ENCODE measurements at places on chromosomes 7 and 10. TPM values are rescaled to one million over a fixed set of nuclear protein-coding genes. Genes with fewer than 3 reads are reported as not detected.
A peak's percentile ranks its signal among the peaks of the same experiment; 100 is the strongest.

Gene GSTO1
- total RNA-seq, result 95.9 TPM

Gene ASB15
- 12.7 TPM for total RNA-seq

Gene SPDYE9
- not detected for total RNA-seq

Gene APBB1IP
- 2.7 TPM for total RNA-seq

Gene CCDC146
- 1.9 TPM for total RNA-seq

Gene LRRC27
- 2.2 TPM for total RNA-seq

Gene IFIT1B
- total RNA-seq, result not detected

Gene C7orf57
- total RNA-seq, result not detected

Gene MYO3A
- total RNA-seq, result not detected

Gene ZMIZ2
- 25.0 TPM for total RNA-seq

Gene PFKFB3
- 132 TPM for total RNA-seq

Gene CEP55
- not detected for total RNA-seq

Gene PGAM2
- total RNA-seq, result 262 TPM

Gene NAT16
- not detected for total RNA-seq

DNA sequence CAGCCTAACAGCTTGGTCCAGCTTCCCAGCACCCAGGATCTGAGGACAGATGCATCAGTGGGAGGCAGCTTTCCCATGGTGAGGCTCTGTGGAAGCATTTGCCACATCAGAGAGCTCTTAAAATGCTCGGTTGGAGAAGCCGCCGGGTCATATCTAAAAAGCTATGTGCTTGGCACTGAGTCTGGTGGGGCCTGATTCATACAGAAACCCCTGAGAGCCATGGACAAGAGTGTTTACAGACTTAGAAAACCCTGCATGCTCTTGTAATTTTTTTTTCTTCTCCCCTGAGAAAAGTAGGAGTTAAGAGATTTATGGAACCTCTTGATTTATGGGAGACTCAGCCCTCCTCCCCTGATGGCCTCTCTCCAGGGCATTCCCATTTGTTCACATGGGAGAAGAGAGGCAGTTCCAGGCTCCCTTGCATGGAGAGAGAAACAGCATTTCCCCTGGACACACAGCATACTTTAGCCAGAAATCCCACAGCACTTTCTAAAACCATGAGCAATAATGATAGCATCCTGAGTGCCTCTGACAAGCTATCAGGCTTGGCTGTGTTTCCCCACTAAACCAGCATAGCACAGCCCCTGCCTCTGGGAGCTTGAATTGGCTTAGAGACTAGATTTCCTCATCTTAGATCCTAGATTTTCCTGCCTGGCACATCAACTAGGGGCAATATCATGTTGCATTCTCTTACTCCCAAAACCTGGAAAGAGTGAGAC is 322.1 kb upstream of the AUTS2 start:
- DNase-seq, result no peak

GRCh38 chr7:106720641-106721040 is 59.7 kb upstream of the CCDC71L start:
- DNase-seq, result no peak

DNA sequence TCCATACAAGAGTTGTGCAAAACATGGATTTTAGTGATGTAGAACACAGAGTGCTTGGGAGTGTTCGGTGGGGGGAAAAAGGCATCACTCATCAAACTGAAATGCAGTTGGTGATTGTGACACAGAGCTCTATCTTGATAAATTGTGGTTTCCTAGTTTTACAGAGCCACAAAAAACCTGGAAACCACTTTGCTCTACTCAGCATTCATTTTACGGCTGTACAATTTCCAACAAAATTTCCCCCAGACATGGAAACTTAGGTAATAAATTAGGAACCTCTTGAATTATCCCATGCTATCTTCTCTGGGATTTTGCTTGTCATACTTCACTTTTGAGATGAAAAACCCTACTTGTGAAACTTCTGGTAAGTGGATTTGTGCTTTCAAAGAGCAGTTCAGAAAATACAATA is 614.9 kb upstream of the FZD8 start:
- no peak for DNase-seq

DNA sequence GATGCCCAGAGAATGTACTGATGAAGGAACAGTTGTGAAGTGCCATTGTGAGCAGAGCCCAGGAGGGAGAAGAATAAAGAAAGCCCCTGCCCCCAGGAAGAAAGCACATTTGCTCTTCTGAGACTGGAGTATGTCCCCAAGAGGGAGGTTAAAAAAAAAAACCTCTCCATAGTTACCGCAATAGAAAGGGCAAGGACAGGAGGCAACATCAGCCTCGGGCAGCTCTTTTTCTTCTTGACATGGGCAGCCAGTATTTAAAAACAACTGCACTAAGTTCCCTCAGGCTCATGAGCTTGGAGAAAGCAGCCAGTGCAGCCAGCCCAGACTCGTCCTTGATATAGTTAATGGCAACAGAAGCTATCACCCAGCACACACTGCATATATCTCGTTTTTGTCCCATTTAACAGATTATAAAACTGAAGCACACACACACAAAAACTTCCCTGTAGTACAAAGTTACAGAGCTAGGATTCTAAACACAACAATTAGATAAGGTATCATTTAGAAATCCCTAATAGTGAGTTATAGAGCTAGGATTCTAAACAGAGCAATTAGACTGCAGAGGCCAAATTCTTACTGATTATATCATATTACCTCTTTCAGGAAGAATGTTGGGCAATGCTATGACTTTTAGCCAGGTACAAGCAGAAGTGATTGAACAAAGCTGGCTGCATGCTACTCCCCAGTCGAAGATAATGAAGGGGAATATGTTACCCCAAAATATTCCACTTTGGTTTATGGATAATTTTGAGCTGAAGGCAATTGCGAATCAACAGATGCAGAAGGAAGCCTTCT is 823.5 kb downstream of the GRID1 start:
- no peak for DNase-seq

- DNase-seq, result no peak
These were observed 152.2 kb downstream of the NXPH1 start for GRCh38 chr7:8585591-8585990.

DNA sequence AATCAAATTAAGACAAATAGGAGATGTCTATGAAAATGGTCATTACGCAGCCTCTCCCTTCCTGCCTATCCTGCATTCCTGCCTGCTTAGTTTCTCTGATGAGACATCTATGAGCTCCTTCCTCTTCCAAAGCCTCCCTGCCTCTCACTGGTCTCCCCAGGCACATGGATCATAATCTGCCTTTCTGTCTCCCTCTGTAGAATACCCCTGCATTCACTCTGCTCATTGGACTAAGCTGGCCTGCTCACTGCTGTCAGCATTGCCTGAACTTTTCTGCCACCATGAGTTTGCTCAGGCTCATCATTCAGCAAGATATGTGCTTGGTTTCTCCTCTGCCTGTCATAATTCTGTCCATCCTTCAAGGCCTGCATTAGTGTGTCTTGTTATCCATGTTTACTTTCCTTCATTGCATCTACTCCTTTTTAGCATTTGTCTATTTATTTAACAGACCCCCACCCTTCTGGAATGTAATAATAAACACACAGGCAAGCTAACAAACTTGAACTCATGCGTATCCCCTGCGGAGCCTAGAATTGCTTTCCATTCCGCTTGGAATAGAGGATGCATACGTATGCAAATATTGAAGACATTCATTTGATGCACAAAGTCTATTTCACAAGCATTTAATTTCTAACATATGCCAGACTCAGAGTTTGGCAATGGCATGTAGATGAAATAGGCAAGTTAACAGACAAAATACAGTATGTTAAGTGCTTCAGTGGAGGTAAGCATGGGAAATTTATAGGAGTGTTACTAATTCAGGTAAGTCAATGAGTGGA is 88.3 kb downstream of the PTPRZ1 start:
- no peak for DNase-seq

DNA sequence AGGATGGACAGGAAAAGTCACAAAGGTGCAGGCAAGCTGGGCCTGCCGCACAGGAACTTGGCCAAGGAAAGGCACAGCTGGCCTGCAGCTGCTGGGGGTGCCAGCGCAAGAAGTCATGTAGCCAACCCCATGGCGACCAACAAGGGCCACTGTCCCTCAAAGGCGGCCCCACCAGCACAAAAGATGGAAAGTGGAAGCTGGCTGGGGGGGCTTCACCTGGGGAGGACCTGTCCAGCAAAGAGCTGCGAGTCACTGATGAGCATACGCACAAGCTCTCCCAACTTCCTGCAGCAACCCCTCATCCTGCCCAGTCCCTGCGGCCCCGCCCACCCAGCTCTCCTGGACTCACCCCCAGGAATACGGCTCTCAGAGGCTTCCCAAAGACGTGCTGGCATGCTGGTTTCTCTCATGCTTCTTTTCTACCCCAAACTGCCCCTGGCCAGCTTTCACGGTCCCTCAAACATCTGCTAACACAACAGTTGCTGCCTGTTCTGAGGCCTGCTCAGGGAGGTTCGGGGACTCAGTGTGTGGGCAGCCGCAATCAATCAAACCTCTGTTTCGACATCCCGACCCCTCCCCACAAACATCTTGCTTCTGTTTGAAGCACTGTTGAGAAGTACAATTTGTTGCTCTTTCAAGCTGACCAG is 67.6 kb downstream of the FAM53B start:
- peak; percentile 11 for DNase-seq

- peak; percentile 40 for DNase-seq
These were observed 11.4 kb upstream of the CSGALNACT2 start for GRCh38 chr10:43126759-43127424.

- DNase-seq, result no peak
These were observed 153.7 kb downstream of the FANK1 start for GRCh38 chr10:126049759-126050700.

- no peak for DNase-seq
These were observed 67.0 kb upstream of the ATRNL1 start for GRCh38 chr10:115026056-115026745.

DNA sequence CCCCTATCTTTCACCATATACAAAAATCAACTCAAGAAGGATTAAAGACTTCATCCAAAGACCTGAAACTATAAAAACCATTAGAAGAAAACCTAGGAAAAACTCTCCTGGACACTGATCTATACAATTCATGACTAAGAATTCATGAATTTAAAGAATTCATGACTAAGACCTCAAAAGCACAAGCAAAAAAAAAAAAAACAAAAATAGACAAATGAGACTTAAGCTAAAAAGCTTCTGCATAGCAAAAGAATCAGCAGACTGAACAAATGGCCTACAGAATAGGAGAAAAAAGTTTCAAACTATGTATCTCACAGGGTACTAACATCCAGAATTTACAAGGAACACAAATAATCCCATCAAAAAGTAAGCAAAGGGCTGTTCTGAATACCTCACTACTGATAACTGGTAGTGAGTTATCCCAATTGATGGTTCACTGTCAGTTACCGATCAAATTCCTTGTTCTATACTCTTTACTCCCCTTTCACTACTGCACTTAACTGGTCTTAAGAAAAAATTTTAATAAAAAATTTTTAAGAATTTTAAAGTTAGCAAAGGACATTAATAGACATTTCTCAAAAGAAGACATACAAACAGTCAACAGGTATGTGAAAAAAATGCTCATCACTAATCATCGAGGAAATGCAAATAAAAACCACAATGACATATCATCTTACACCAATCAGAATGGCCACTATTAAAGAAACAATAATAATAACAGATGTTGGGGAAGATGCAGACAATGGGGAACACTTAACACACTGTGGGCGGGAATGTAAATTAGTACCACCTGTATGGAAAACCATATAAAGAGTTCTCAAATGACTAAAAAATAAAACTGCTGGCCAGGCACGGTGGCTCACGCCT is 33.2 kb downstream of the KMT2C start:
- DNase-seq, result no peak

GRCh38 chr7:48213226-48213625 is 42.0 kb downstream of the ABCA13 start:
- no peak for DNase-seq

DNA sequence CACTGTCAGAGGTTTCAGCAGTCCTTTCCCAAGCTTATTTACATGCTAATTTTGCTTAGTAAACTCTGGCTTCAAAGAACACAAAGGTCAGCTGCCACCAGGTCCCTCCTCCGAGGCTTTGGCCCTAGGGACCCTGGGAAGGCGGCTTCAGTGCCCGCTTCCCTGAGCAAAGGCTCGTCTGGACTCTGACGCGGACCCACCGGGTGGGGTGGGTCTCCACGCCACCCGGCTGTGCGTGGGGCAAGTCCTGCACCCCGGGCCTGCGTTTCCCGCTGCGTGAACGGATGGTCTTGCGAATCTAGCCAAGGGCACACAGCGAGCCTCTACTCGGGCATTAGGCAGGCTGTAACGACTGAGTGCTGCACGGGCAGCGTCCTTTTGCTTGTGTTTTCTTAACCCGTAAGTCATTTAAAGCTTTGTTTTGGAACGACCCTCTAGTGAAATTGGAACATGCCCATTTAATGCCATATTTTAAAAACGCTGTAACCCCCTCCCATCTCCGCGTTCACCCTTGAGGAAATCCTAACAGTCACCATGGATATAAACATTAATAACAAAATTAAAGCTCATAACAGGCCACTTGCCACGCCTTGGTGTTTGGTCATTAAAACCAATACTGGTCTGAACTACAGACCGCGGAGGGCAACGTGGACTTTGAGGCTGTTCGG is 828 bp downstream of the BNIP3 start:
- DNase-seq, result peak; percentile 20

DNA sequence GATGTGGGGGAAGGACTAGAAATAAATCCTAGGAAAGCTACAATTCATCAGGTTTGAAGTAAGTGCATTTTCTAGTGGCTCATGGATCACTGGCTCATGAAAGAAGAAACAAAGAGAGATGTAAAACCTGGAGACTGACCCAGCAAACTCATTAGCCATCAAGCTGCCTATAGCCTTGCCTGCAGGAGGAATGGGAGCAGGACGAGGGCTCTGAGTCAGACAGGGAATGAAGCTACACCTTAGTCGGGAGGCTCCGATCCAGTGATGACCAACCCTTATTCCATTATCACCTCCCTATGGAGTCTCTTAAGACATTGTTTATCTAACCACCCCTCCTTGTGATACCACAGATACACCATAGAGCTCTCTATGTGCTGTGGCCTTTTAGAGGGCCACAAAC is 112.5 kb upstream of the WDR11 start:
- DNase-seq, result no peak

DNA sequence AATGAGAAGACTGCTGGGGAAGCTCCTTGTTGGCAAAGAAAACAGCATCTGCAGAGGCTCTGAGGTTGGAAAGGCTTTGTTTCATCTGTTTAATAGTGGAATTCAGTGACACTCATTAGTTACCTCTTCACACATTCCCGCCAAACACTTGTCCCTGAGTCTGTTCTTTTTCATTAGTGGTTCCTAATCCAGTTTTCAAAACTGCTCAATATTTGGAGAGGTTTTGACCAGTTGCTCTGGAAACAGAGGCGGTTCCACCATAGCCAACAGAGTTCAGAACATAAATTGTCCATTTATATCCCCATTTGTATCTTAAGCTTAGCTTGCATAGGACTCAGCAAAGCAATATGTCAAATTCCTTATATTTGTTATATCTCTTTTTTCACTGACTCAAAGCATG is 754.6 kb downstream of the AUTS2 start:
- no peak for DNase-seq

- DNase-seq, result no peak
These were observed 31.6 kb downstream of the ZFAND4 start for GRCh38 chr10:45640941-45641340.

DNA sequence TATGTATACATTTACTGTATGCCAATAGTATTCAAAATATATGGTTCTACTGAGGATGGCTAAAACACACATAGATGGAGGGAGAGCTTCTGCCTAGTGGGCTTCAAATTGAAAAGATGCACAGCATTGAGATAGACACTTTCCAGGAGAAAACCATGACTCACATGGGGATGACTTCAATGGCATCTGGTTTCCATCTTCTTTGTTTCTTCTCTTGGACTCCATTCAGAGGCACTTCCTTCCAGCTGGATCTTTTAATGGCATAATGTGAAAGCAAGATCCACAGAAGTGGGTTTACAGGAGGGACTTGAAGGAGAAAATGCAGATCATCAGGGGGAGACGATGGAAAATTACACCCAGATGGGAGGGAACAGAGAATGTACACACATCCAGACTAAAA is 84.9 kb downstream of the ZNF365 start:
- no peak for DNase-seq
